ENCODE measurements at places on chromosomes 3 and 15.

- peak; percentile 2 for DNase-seq
These were observed 61.7 kb upstream of the VGLL3 start for GRCh38 chr3:87052499-87053260.

- no peak for DNase-seq
These were observed 688.3 kb upstream of the LMCD1 start for GRCh38 chr3:7813365-7813764.

GRCh38 chr3:35965908-35966307, 326.6 kb downstream of the ARPP21 start:
- DNase-seq = no peak

GRCh38 chr3:60839246-60839645, 412.0 kb downstream of the FHIT start:
- no peak for DNase-seq

- no peak for DNase-seq
These were observed 18.6 kb upstream of the FSTL1 start for GRCh38 chr3:120469440-120469839.

DNA sequence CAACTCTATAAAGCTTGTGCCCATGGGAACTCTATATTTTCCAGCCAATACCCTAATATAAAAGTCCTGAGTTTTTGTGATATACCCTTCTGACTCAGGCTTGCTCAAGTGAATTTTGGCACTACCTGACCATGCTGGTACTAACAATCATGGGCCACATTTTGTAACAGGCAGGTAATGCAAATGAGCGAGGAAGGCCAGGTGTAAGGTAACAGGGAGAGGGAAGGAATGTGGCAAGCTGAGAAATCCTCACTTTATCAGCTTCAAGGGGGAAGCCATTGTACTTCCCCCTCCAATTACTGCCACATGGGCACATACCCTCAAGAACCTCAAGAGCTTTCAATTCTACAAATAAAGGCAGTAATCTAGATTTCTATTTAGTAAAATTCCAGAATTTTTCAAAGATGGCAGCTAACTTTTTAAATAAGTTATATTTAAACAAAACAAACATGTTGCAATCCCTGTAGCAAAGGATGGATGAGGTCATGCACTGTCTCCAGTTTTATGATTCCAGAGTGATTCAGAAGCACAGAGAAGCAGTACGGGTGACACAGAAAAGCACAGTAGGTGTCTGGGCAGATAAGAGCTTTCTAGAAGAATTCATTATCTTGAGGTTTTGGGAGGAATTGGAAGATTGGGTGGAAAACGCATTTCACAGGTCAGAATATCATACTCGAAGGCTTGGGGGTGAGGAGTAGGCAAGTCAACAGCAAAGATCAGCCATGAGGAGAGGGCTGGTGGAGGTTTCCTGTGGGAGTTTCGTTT, 87.6 kb downstream of the FOXP1 start:
- DNase-seq = no peak

GRCh38 chr3:115381573-115381912, 234.5 kb upstream of the ZBTB20 start:
- no peak for DNase-seq

DNA sequence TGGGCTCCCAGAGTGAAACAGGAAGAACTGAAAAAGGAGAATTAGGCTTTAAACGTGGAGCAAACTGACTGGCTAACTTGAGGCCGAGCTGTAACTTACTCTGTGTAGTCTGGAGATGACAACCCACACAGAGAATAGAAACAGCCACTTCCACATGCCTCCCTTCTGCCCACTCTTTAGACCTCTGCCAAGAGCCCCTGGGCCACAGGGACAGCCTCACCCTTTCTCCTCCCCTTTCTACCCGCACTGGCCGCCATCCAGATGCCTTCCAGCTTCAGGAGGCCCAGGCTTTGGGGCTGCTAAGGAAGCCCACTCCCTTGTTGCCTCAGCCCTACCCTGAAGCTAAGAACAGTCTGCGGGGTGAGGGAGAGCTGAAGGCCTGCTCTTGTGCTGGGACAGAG, 6.8 kb downstream of the ARHGAP31 start:
- DNase-seq = no peak

DNA sequence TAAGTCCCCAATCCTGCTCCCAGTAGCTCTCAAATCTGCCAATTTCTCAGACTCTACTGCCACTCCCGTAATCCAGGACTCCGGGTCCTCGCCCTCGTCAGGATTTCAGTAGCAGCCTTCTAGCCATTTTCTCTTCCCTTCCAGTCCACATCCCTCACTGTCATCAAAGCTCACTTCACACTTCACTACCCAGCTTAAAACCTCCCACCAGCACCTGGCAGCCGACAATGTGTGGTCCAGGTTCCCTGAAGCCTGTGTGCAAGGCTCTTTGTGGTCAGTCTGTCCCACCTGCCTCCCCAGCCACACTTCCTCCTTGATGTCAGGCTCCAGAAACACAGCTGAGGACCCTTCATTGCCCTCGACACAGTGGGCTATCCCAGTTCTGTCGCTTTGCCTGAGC, 304.5 kb upstream of the ROPN1 start:
- DNase-seq = no peak

GRCh38 chr3:187828579-187829452, 83.5 kb upstream of the BCL6 start:
- peak; percentile 60 for DNase-seq

- DNase-seq = no peak
These were observed 55.5 kb downstream of the DLG1 start for GRCh38 chr3:197242784-197243432.

DNA sequence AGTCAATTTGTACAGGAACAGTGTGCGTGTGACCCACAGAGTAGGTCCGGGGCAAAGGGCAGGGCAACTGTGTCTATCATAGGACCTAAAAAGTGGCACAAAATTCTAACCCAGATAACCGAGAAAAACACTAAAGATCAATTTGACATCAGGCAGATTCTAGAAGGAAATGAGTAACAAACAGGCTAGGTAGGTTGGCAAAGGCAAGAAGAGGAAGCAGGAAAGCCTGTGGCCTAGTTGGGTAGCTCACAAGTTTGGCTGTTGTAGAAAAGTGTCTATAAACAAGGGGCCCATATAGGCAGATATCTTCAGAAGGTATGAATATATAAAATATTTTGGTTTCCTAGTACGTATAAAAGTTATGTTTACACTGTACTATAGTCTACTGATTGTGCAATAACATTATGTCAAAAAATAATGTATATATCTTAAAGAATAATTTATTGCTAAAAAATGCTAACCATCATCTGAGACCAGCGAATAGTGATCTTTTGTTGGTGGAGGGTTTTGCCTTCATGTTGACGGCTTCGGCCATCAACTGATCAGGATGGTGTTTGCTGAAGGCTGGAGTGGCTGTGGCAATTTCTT, 13.3 kb upstream of the OR5K1 start:
- no peak for DNase-seq

- DNase-seq = no peak
These were observed 1271.7 kb upstream of the GBE1 start for GRCh38 chr3:83033133-83033532.

DNA sequence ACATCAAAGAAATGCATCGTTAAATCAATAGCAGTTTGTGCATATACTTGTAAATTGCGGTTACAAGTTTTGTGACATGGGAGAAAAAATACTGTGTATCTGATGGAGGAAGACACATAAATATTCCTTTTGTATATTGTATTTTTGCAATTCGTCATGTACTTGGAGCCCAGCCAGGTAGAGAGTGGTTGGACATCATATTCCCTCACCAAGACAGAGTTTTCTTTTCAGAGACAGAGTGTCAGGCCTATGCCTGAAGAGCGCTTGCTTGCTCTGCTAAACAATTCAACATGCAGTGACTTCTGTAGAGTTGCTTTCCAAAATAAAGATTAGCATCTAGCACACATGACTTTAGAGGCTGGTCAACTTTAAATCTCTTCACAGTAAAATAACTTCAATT, 24.8 kb upstream of the MEIS2 start:
- DNase-seq = no peak

DNA sequence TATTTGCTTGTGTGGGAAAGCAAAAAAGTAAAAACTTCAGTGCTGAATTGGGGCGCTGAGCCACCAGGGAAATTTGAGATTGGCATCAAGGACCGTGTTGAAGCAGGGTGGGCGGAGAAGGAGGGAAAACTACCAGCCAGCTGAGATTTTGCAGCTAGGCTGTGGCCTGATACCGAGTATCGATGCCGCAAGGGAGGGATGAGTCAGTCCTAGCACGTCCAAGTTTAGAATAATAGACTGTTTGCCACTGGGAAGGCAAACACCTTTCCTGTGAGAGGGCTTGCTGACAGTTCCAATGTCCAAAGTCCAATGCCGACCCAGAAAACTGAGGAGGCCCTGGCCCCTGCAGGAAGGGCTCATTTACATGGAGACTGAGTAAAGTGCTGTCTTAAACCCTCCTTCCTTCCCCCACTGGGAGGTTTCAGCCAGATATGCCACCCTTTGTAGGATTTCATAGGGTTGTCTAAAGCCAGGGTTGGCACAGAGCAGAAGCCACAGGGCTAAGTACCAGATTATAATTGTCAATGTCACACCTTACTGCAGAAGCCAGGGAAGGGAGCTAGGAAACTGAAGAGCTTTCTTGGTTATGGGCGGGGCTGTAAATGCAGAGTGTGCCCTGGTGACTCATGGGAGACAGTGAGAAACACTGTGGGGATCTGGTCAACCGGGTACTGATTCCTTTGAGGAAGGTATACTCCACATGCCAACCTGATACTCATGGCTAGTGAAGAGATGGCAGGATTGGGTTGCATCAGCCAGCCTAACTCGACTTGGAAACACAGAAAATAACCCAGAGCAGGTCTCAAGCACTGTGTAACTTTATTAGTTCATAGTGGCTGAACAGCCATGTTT, 28.4 kb upstream of the PIK3CB start:
- DNase-seq = no peak

DNA sequence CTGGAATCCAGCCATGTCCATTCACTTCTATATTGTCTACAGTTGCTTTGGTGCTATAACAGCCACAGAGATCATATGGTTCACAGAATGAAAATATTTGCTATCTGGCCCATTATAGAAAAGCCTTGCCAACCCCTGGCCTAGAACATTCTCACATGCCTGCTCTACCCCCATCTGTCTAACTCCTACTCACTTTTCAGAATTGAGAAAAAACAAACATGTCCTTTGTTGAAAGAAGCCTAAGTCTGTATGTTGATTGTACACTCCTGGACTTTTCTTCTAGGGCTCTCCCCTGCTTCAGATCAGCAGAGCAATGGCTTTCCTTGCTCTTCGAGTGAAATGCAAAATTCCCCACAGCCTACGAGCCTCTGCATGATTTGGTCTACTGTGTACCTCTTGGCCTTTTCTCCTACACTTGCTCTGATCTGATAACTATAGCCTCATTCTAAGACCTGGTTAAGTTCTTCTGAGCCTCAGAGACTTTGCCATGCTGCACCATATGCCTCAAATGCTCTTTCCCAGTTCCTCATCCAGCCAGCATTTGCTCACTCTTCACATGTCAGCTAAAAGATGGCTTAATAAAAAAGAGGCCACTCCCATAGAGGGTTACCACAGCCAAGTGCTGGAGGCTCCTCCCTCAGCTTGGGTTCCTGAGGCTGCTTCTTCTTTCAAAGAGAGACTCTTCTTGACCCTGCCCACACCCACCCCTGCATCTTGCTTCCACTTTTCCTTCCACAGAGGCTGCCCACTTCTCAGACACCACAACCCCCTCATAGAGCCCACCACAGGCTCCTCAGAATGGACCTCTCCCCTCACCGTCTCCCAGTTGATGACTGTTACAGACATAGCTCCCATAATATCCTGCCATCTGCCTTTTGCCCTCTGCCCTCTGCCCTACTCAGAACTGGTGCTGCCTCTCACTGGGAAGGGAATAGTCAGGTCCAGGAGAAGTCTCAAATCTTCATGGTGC, 22.9 kb upstream of the DCLK3 start:
- DNase-seq = no peak

DNA sequence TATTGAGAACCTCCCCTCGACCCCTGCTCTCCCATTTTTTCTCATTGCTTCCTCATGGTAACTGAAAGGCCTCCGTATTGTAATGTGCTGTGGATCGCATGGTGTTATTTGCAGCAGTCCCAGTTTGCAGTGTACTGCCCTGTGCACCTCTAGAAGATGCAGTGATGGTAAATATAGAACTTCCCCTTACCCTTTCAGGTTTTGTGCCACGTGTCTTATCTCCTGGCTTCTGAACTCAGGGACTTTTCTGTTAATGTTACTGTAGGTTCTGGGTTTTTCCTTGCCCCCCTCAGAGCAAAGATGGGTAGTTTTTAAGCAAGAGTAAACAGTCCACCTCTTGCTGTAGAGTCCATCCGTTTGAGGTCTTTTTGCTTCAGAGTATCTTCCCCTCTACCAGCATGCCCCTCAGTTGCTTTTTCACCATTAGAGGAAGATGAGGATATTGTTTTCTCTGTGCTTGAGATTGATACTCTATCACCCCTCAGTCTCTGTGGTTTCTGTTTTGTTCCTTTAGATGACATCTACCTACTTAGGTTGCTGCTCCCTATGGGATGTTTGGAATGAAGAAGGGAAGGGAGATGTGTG, 22.4 kb downstream of the CHD2 start:
- no peak for DNase-seq

GRCh38 chr3:170049146-170050000, 11.6 kb downstream of the GPR160 start:
- no peak for DNase-seq

DNA sequence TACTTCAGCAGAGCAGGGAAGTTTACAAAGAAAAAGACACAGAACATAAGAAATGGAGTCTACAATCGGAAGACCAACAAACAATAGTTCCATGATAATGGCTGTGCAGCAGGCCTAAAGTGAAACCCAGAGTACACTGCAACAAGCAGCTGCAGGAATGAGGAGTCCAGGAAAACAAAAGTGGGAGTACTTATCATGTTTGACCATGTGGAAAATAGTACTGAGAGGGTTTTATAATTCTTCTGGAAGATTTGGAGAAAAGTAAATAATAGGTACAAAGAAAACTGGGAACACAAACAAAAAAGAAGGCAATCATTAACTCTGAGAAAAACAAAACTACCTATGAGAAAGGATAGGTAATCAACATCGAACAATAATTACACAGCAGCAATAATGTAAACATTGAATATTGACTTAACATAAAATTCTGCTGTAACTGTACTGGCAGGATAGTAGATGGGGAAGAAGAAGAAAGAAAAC, 87.5 kb downstream of the NEK10 start:
- DNase-seq = no peak

DNA sequence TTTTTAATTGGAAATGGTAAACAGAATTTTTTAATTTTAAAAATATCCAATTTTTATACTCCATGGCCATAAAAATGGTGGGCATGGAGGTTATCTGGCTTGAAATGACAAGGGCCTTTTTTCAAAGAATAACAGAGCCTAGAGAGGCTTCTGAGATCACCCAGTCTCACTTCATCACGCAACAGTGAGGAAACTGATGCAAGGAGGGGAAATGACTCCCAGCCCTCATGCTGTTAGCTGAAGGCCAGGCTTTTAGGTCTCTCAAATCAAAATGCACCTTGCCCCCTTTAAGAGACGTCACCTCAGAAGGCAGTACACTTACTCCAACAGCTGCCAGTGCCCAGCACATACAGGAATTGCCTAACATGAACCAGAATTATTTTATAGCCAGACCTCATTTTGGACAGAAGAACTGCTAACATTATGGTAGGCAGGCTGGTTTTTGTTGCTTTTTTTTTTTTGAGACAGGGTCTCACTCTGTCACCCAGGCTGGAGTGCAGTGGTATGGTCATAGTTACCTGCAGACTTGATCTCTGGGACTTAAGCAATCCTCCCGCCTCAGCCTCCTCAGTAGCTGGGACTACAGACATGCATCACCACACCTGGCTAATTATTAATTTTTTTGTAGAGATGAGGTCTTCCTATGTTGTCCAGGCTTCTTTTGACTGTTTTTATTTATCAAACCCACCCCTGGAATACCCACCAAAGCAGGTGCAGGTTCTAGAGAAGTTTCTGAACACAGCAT, 9.1 kb downstream of the RAB43 start:
- DNase-seq = no peak

All from GM06990 (cell line).